HuH-7.5 (cell line): ENCODE measurements at places on chromosomes 5 and 9.

DNA sequence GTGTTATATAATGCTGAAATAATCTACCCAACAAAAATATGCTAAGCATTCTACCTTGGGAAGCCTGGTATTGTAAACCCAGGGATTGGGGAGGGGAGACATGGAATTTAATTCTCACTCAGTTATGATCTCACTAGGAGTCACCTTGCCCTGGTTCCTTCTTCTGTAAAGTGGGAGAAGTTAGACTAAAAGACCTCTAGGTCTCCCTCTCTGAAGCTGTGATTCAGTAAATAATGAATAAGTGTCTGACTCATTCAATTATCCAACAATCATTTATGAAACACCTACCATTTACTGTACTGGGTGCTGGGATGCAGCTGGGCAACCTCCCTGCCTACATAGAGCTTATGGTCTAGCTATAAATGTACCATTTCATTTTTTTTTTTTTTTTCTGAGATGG, 20.2 kb upstream of the SPARC start:
- DNase-seq: no peak

DNA sequence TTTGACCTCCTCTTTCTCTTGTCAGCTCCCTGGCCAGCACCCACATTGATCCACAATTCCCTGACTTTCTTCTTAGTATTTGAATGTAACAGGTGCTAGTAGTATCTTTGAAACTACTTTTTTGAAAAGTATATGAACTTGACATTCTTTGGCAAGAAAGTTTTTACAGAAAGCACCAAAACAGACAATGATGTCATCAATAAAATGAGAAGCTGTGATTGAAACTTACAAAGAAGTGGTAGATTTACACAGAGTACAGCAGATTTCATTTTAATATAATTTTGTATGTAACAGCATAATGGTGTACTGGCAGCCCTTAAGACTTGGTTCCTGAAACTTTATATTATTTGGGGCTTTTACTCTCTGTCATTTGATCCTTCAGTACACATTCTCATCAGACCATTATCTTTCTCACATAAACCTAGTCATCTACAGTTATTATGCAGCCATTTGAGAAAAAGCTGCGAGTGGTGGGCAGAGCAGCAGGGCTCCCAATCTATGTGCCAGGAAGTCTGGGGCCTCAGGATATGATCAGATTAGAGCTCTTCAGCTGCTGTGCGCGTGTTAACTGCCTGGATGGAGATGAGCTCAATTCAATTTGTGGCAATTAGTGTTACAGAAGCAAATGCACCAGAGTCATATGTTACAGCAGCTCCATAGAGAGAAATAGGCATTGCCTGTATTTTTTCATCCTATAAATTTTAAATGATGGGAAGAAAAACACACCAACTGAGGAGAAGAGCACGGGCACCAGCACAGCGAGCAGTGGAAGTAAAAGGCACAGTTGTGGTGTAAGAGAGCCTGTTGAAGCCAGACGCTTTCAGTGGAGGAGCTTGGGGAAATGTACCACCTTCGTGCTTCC, 126.1 kb downstream of the STARD4 start:
- DNase-seq: no peak

- no peak for DNase-seq
Observed at GRCh38 chr9:93567271-93567959, 9.0 kb upstream of the PHF2 start.

GRCh38 chr9:35374910-35375309, 115.0 kb upstream of the RUSC2 start:
- DNase-seq: no peak

GRCh38 chr5:139253115-139253514, 40.4 kb upstream of the MATR3 start:
- no peak for DNase-seq

- DNase-seq: no peak
Observed at GRCh38 chr9:117714282-117714681, 10.1 kb downstream of the TLR4 start.

GRCh38 chr5:111119856-111120255, 27.7 kb downstream of the WDR36 start:
- no peak for DNase-seq

DNA sequence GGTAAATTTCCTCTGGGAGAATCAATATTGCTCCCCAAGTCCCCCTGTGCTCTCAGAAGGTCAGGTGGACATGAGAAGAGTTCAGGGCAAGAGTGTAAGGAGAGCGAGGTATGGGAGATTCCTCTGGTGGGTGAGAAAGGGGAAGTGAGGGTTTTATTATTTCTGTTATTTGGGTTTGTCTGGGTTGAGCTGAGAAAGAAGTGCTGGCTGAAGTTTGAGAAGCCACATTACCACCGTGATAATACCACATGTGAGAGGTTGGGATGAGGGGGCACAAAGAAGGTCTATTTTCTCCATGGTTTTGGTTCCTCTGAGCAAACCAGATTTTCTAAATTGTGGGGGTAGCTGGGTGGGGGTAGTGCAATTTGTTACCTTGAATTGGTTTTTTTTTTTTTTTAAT, 350.4 kb downstream of the OSTF1 start:
- no peak for DNase-seq

GRCh38 chr5:111746791-111747190, 10.2 kb downstream of the NREP start:
- DNase-seq: no peak

GRCh38 chr9:105296877-105297287, 52.4 kb downstream of the SLC44A1 start:
- DNase-seq: no peak

GRCh38 chr5:174120401-174121005, 75.0 kb downstream of the NSG2 start:
- DNase-seq: no peak

DNA sequence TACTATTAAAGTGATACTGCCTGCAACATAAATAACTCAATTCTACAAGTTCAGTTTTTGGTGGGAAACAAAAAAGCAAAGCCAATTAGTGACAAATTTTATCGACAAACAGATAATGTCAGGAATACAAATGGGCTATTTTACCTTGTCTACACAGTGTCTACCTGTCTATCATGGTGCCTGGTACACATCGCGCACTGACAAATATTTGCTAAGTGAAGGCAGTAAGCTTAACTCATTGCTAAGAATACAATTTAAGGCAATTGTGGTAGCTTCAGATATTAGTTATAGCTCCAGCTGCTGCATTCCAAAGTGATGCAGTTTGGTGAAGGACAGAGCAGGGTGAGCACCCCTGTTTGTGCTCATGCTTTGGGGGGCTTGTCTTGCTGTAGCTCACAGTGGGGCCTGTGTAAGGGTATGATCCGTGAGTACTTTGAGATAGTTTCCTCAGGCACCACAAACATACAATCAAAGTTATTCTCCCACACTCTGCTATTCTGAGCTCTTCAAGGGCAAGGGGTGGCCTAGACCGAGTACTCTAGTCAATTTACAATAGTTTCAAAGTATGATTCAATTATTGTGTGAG, 24.7 kb downstream of the ELL2 start:
- DNase-seq: no peak

GRCh38 chr5:1540831-1541701, 17.3 kb upstream of the LPCAT1 start:
- DNase-seq: no peak

DNA sequence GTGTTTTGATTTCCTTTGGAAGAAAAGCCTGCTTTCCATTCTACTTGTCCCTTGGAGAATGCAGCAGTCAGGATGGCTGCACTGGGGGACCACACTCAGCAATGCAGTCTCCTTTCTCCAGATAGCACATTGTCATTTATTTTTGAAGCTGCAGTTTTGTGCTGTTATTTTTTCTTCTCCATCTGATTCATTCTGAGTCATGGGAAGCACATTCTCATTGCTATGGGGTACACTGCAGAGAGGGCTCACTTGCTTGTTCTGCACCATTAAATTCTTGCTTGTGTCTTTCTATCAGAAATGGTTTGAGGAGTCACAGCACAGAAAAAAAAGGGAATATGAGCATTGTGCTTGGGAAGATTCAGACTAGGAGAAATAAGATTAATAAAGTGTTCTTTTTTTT, 39.7 kb upstream of the POC5 start:
- no peak for DNase-seq

- DNase-seq: peak; percentile 9
Observed at GRCh38 chr5:65394087-65394486, 87.6 kb downstream of the ADAMTS6 start.

- no peak for DNase-seq
Observed at GRCh38 chr5:43638546-43638945, 35.6 kb downstream of the NNT start.

- DNase-seq: no peak
Observed at GRCh38 chr5:161851691-161852299, 3.9 kb downstream of the GABRA1 start.

- DNase-seq: no peak
Observed at GRCh38 chr9:3949744-3950143, 350.1 kb downstream of the GLIS3 start.

DNA sequence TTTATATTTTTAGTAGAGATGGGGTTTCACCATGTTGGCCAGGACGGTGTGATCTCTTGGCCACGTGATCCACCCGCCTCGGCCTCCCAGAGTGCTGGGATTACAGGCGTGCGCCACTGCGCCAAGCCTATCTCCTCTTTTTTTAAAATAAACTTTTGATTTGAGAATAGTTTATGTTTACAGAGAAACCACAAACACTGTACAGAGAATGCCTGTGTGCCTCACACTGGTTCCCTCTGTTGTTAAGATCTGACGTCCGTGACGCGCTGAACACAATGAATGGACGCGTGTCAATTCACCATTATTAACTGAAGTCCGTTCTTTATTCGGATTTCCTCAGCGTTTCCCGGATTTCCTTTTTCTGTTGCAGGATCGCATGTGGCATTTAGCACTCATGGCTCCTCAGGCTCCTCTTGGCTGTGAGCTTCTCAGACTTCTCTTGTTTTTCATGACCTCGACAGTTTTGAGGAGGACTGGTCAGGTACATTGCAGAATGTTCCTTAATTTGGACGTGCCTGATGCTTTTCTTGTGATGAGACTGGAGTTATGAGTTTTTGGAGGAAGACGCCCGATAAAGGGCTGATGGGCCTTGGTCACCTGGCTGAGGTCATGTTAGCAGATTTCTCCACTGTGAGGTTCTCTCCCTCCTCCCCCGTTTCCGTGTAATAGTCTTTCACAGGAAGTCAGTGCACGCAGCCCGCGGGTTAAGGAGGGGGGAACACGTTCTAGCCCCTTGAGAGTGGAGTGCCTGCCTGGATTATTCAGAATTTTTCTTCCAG, 69.6 kb downstream of the ANKRD33B start:
- DNase-seq: no peak

DNA sequence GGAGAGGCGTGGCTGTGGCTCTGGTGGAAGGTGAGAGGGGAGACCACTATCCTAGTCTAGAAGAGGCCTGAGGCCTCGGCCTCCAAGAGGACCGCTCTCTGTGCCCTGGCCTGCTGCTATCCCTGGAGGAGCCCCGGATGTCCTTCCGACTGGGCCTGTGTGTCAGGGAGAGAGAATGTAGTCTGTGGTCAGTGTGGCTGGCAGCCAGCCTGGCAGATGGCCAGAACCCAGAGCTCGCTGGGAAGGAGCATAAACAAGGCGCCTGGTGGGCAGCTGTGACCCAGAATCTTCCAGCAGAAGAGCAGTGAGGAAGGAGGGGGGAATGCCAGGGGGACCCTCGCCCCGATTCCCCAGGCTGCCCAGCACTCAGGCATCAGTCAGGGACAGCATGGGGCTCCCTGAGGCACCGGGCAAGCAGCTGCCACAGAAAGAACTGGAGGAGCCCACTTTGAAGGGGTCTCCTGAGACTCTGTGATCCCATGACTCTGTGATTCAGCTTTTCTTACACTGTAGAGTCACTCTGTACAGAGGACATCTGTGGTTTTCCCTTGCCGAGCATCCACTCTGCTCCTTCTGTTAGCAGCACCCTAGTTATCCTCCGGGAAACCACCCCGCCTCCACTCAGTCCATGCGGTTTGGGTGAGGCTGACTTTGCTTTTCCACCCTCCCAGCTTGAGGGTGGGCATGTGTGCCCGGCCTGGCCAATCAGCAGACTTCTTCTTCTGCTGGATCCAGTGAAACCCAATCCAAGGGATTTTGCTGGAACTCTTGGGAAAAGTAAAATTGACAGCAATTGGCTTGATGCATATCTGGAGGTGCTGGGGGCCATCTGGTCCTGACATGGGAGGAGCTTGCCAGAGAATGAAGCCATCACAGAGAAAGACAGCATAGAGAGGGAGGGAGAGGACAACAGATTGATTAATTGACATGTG, 46.2 kb upstream of the PWWP2A start:
- DNase-seq: no peak

- DNase-seq: no peak
Observed at GRCh38 chr9:16524078-16524477, 346.4 kb downstream of the BNC2 start.

DNA sequence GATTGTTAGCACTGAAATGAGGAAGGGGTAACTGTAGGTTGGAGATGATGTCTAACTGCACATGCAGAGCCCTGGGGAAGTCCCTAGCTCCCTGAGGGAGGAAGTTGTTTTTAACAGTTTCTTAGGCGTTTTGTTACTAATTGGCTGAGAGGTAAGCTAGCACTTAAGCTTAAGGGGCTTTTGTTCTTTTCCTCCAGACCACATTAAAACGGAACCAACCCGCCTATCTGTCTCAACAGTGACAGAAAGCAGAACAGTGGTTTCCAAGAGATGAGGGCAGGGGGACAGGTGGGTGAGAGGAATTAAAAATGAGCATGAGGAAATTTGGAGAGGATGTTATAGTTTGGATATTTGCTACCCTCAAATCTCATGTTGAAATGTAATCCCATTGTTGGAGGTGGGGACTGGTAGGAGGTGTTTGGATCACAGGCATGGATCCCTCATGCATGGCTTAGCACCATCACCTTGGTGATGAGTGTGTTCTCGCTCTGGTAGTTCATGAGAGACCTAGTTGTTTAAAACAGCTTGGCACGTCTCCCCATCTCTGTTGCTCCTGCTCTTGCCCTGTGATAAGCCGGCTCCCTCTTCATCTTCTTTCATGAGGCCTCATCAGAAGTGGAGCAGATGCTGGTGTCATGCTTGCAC, 38.9 kb downstream of the LYRM7 start:
- DNase-seq: no peak

DNA sequence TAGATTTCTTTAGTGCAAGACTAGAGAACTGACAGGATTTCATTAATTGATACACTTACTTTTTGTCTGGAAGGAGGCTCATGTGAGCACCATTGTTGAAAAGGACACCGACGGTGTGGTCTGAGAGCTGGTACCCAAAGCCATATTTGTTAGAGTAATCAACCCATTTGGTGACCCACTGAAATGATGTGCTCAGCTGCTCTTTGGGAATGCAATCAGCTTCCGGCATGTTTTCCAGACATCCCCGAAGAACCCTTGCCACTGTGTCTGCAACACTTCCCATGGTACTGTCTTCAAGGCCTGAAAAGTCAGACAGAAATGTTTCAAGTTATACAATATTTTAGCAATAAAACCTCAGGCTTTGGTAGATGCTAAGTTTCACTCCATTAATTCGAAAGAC, 4.4 kb downstream of the PLK2 start:
- DNase-seq: no peak

DNA sequence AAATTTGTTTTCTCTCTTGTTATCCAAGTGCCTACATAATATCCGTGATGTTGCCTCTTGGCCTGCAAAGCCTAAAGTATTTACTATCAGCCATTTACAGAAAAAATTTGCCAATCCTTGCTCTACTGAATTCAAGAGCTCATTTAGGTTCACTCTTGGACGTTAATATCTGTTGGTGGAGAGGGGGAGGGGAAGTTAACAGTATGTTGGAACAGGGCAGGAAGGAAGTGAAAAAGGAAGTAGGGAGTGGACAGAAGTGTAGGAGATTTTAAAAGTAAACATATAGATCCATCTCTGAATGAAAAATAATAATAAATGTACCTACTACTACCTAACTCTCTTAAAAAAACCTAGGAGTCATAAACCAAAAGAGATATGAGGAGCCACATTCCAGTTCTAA, 32.8 kb downstream of the ZNF608 start:
- no peak for DNase-seq

GRCh38 chr5:154309371-154309745, 118.8 kb downstream of the GALNT10 start:
- DNase-seq: no peak
